K562 (cell line): ENCODE measurements at places on chromosomes 11 and 22.
A peak's percentile ranks its signal among the peaks of the same experiment; 100 is the strongest.

GRCh38 chr11:9562716-9563115, 10.8 kb upstream of the WEE1 start:
- no peak for DNase-seq

DNA sequence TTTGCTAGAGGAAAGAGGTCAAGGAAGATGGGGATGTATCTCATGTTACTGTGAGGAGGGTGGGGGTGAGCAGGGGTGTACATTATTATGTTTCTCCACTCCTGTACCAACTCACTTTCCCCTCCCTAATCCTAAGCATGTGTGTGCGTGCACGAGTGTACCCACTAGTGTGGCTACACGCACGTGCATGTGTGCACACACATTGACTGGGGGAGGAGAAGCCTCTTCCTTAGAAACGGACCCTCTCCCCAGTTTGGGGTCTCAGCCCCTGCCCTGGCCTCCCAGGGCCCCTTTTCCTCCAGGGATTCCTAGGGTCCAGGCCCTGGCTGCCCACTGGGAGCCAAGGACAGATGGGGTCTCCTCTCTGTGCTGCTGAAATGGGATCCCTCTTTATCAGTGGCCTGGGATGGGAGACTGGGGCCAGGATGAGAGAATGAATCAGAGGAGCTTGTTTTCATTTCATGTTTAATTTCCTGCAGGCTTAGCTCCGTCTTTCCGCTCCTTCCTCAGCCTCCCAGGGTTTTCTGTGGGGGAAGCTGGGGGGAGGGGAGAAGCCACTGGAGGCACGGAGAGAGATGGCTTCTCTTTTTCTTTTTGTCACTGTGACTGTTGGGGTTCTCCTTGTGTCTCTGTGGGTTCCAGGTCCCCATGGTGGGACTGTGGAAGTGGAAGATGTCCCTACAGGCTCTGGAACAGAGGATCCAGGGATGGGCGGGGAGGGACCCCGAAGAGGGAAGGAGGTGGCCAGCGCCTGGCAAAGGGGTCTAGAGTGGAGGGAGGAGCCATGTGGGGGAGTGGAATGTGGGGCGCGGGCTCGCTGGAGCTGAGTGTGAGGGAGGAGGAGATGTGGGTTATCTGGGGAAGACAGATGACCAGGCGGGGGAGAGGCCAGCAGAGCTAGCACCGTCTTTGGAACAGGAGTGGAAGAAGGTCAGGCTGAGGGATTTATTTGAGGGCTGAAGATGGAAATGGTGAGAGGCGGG, 40.3 kb downstream of the ALX4 start:
- DNase-seq: peak; percentile 93

DNA sequence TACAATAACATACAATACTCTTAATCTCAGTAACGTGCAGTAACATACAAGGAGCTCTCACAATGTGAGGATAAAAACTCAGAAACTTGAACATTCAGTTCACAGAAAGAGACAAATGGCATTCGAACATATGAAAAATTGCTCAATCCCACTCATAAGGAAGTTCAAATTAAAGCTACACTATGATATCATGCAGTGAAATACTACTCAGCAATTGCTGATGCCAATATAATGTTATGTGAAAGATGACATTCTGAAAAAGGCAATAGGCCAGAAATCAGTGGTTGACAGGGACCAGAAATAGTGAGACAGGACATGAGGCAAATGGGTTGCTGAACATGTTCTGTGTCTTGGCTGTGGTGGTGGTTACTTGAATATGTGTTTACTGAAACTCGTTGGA, 33.7 kb upstream of the PITPNB start:
- DNase-seq: no peak

- DNase-seq: no peak
These were observed 17.5 kb upstream of the CD3E start for GRCh38 chr11:118287006-118287405.

GRCh38 chr11:88604260-88604659, 266.7 kb upstream of the CTSC start:
- DNase-seq: no peak

- DNase-seq: no peak
These were observed 622.7 kb downstream of the METTL15 start for GRCh38 chr11:28730889-28731288.

GRCh38 chr11:9604134-9604533, 30.7 kb downstream of the WEE1 start:
- no peak for DNase-seq

DNA sequence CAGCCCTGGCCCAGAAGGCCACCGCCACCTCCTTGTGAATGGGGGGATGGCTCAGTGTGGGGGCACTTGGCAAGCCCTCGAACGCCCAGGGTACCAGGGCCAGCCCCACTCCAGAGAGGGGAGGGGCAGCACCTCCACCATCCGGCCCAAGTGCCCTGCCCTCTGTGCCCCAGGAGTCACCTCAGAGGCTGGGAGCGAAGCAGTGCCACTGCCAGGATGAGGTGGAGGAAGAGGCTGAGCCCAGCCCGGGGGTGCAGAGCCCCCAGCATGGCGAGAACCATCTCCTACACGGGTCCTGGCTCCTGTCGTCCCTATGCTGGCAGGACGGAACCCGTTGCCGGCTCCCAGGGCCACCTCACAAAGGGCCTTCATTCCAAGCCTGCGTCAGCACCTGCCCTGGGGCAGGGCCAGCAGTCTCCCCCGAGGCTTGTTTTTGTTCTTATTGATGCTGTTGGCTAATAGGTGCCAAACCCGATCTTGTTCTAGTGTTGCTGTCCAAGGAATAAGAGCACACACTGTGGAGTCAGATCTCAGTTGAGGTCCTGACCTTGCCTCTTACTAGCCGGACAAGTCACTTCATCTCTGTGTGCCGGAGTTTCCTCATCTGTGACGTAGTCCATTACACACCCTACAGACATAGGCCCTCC, at the start of gene FREY1:
Gene FREY1, minus strand, starts transcription at position 307 of the 647 bp plus-strand sequence. Its CDS starts 26 bp downstream, at position 281.
- DNase-seq: no peak

DNA sequence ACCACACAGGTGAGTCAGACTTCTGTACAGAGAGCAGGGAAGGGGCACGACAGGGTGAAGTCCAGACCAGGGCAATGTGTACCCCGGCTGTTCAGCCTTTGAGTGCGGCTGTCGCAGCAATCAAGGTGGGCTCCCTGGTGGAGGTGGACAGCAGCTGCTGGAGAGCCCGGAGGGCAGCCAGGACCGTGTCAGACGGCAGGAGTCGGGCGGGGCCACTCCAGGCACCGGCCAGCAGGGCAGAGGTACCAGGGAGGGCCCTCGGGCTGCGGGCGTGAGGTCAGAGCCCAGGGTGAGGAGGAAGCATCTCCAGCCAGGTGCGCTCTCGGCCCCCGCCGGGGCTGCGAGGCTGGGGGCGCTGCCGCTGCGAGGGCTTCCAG, 802 bp upstream of the PIM3 start:
- DNase-seq: no peak

GRCh38 chr11:7571640-7572000, 57.8 kb downstream of the PPFIBP2 start:
- DNase-seq: peak; percentile 66

DNA sequence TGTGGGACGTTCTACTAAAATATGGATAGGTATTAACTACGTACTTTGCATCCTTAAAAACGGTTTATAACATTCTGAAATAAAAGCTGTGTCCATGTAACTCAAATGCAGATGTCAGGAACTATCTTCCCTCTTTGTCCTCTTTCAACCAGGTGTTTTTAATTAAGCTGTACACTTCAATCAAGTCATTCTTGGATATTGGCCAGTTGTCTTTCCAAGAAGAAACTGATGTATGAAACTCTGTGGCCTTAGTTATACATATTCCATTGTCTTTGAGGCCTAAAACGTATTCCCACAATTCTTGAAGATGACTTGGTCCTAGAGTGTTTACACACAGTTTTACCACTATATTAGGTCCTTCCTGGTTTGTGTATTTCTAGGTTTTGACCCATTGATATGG, 249.0 kb upstream of the CNTN5 start:
- DNase-seq: no peak
